GM12892 (cell line): ENCODE measurements at places on chromosomes 16 and 17.

GRCh38 chr17:76075364-76076145, 974 bp downstream of the GALR2 start:
- DNase-seq: no peak

DNA sequence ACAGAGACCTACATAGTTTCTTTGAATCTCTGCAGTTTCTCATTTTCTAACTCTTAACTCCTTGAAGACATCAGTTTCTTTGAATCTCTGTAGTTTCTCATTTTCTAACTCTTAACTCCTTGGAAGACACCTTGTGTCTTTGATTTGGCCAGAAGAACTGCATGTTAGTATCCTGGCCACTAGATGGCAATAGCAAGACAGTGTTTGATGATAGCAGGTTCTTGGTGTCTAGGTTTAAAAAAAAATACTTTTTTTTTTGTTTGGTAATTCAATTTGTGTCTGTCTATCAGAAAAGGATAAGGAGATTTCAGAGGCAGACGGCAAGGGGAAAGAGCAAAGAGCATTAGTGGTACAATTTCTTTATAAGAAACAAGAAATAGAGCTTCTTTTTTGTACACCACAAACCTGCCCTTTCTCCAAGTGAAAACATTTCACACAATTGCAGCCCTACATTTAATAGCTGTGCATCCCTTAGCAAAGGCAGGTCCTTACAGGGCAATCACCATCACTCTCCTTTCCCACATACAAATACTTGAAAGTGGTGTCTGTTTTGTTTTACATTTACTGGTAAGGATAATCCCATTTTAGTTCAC, 1324.9 kb upstream of the CDH8 start:
- no peak for DNase-seq

- DNase-seq: no peak
Observed at GRCh38 chr17:62628831-62629555, 1.5 kb downstream of the MRC2 start.

DNA sequence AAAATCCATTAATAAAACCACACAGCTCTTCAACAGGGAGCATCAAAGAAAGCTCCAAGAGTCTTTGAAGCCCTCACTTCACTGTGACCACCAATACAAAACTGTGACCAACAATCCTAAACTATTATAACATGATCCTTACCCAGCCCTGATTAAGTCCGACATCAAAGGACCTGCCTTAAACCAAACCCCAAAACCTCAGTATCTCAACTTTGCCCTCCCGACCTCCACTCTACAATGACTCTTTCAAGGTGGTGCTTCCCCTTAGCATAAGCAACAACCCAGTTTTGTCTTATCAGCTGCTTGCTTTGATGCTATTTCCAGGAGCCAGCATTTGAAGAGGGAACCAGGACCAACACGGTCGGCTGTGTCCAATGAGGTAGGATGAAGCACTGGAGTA, 8.5 kb upstream of the PRSS22 start:
- DNase-seq: no peak

GRCh38 chr16:16062023-16062937, 112.9 kb downstream of the ABCC1 start:
- DNase-seq: no peak

GRCh38 chr16:77585379-77586251, 136.7 kb upstream of the NUDT7 start:
- no peak for DNase-seq

DNA sequence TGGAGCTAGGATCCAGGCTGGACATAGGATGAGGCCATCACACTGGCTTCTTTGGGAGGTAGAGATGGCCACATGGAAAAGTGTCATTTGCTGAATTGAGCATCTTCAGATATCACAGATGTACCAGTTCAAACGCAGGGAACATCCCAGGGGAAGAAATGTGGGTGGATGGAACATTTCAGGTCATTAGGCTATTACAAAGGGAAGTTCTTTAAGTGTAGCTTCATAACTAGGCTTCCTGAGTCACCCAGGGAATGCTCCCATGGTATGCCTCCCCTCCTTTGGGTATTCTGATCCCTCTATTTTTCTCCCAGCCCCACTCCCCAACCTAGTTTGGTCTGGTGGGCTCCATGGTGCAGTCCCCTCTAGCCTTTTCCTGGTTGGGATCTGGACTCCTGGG, 69.8 kb upstream of the IRX3 start:
- DNase-seq: no peak

GRCh38 chr17:33024688-33025486, 33.2 kb downstream of the SPACA3 start:
- DNase-seq: no peak

- peak; percentile 83 for DNase-seq
Observed at GRCh38 chr16:69112285-69113129, 7.1 kb downstream of the HAS3 start.

- DNase-seq: no peak
Observed at GRCh38 chr17:48457080-48457836, 27.2 kb upstream of the SKAP1 start.

GRCh38 chr17:39808409-39808997, 55.6 kb downstream of the IKZF3 start:
- no peak for DNase-seq

DNA sequence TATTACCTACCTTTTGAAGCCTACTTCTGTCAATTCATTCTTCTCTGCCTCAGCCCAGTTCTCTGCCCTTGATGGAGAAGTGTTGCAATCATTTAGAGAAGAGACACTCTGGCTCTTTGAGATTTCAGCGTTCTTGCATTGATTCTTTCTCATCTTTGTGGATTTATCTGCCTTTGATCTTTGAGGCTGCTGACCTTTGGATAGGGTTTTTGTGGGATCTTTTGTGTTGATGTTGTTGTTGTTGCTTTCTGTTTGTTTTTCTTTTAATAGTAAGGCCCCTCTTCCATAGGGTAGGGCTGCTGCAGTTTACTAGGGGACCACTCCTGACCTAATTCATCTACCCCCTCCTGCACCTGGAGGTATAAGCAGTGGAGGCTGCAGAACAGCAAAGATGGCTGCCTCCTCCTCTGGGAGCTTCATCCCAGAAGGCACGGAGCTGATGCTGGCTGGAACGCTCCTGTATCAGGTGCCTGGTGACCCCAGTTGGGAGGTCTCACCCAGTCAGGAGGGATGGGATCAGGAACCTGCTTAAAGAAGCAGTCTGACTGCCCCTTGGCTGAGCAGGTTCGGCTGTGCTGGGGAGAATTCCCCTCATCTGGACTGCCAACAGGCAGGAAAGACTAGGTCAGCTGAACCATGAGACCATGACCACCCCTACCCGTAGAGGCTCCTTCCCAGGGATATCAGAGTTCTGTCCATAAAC, 28.0 kb downstream of the NFATC3 start:
- no peak for DNase-seq

- DNase-seq: no peak
Observed at GRCh38 chr17:77209330-77209748, 68.6 kb downstream of the SEC14L1 start.
